ENCODE measurements at places on chromosomes 7 and 10. TPM values are rescaled to one million over a fixed set of nuclear protein-coding genes. Genes with fewer than 3 reads are reported as not detected.

Gene KLF14
- polyA plus RNA-seq, result 1.6 TPM

Gene KLLN
- 0.29 TPM for polyA plus RNA-seq

Gene FAM131B
- polyA plus RNA-seq, result 2.6 TPM

Gene RSPH10B
- 0.23 TPM for polyA plus RNA-seq

Gene RPEL1
- not detected for polyA plus RNA-seq

GRCh38 chr10:118349235-118349634 is 7.1 kb upstream of the FAM204A start:
- DNase-seq, result no peak

GRCh38 chr10:78552261-78552811 is 516.4 kb upstream of the ZMIZ1 start:
- peak; percentile 97 for DNase-seq

- DNase-seq, result no peak
Observed at GRCh38 chr10:133401981-133402725, 8.2 kb downstream of the MTG1 start.

- peak; percentile 83 for DNase-seq
Observed at GRCh38 chr10:95430231-95430951, 130.8 kb downstream of the SORBS1 start.

DNA sequence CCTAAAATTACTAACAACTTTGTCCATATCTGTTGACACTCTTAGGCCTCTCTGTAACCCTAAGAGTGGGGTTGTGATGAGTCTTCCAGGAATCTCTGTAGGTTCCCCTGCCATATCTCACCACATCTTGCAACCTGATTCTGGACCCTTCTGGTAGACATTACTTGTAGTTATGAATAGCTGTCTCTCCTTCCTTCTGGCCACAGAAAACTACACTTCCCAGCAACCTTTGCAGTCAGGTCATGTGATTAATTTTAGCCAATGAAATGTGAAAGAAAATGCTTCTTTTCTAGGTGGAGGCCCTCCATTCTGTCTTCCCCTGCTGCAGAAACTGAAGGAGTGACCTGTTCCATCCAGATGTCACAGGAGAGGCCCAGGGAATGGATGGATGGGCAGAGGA is 147.6 kb upstream of the AOAH start:
- DNase-seq, result no peak

DNA sequence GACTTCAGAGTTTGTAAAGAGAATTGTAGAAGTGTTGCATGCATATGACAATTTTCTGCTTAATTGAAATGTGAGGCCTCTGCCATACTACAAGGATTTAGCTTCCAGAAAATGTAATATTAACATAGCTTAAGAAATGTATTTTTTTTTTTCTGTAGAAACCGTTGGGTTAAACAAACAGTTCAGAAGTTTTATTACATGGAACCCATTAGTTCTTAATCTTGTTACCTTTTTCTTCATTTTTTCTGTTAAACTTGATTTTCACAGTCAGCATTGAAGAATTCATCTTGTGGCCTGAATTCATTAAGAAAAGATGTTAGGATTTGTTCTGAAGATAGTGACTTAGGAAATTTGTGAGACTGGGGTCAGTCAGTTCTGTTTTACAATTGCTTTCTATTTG is 4.9 kb downstream of the PTEN start:
- no peak for DNase-seq

- DNase-seq, result peak; percentile 80
Observed at GRCh38 chr10:102729029-102730026, 14.4 kb upstream of the WBP1L start.

DNA sequence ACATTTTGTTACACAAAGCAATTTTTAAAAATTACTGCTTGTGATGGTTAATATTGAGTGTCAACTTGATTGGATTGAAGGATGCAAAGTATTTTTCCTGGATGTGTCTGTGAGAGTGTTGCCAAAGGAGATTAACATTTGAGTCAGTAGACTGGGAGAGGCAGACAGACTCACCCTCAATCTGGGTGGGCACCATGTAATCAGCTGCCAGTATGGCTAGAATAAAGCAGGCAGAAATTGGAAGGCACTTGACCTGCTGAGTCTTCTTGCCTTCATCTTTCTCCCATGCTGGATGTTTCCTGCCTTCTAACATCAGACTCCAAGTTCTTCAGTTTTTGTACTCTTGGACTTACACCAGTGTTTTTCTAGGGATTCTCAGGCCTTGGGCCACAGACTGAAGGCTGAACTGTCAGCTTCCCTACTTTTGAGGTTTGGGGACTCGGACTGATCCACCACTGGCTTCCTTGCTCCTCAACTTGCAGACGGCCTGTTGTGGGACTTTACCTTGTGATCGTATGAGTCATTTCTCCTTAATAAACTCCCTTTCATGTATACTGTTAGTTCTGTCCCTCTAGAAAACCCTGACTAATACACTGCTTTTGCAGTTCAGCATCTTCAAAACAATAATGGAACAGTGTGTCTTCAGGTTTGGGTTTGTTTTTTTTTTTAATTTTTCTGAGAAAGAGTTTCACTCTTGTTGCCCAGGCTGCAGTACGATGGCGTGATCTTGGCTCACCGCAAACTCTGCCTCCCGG is 244.1 kb upstream of the SEMA3C start:
- no peak for DNase-seq

DNA sequence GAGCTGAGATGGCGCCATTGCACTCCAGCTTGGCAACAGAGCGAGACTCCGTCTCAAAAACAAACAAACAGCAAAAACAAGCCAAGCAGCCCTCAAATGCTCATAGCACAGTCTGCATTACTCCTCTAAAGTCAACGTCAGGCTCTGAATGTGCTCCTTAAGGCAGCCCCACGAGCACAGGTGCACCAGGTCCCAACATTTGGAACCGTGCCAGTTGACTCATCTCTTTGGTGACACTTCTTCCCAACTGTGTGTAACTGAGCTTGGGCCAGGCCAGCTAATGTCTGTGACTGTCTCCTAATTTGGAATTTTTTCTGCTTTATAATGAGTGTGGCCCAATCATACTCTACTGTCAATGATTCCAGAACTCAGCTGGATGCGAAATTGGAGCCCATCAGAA is 66.3 kb upstream of the EFCAB10 start:
- no peak for DNase-seq

DNA sequence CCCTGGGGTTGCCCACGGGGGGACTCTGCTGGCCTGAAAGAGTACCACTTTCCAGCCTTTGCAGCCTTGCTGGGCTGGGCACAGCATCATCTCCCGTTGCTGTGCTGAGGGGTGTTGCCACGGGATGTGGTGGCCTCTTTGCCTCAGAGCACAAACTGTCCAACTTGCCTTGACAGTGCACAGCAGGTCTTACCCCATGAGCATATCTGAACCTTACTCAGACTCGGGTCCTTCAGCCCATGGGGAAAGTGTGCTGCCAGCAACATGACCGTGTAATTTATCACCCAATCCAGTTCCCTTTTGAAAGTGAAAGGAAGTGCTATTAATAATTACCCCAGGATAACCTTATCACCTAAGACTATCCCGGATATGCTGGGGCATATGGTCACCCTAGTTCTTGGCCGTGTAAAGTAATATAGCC is 46.8 kb downstream of the TBXAS1 start:
- no peak for DNase-seq
